Right ventricle myocardium superior (tissue), 1 donor: ENCODE measurements at places on chromosomes 6 and 20. TPM values are rescaled to one million over a fixed set of nuclear protein-coding genes. Genes with fewer than 3 reads are reported as not detected.

DNA sequence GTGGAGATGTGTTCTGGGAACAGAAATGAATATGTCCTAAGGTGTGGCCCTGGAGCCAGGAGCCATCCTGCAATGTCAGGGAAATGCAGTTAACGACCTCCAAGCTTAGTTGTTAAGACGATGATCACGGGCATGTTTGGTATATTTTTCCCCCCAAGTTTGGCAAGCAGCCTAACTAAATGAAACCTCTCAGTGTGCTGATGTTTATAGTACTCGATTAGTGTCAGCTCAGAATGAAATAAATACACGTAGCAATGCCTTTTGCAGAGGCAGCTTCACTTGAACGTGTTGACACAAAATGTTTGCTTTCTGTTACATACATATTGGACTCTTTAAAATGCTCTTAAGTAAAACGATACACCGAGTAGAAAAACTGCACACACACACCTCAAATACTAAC, 76.2 kb upstream of the OLIG3 start:
- DNase-seq = no peak

GRCh38 chr20:37251825-37252477, 9.7 kb downstream of the GHRH start:
- DNase-seq = no peak

The SH3BGRL2 gene
- total RNA-seq = 5.9 TPM

The SERINC3 gene
- 84.4 TPM for total RNA-seq
